Epithelial cell of esophagus (primary cell): ENCODE measurements at places on chromosomes 5 and 9.

GRCh38 chr5:122368510-122369251 lies 56.6 kb downstream of the SNCAIP start:
- no peak for DNase-seq

DNA sequence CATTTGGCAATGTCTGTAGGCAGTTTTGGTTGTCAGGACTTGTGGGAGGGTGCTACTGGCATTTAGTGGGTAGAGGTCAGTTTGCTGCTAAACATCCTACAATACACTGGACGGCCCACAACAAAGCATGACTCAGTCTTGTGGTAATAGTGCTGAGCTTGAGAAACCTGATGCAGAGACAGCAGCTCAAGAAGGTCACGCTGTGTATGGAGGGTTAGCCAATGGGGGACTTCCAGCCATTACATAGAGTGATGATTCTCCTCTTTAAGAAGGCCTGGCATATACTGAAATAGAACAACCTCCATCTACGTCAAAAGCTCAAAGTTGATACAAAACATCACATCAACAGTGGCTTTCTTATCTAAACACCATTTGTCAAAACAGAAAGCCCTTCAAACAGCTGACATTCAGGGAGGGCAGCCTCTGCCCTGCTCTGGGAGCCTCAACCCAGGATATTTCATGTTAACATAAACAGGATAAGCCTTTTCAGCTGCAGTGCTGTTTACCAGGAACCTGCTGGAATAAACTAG lies 143.0 kb downstream of the GPBP1 start:
- DNase-seq = peak; percentile 80

DNA sequence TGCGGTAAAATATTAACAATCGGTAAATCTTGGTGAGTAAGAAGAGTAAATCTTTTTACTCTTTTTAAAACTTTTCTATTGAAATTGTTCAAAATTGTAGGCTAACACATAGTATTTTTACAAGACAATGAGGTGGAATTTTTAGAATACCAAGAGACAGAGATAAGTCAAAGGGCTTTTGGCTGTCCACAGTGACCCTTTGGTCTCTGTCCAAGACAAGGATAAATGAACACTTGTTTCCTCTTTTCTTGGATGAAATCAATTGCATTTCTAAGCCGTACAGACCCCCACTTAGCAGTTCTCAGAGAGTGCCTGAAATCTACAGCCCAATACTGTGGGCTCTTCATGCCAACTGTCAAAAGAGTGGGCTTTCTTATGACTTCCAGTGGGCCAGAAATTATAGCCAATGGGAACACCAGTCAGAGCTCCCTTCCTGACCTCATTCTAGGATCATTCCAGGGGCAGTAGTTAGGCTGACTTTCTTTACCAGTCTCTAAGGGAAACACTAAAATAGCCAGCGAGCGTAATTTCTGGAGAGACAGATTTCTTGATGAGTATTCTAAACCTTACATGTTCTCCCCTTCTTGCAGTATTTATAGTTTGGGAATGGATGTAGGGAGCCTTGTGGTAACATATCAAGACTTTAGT lies 74.1 kb downstream of the GALNT10 start:
- no peak for DNase-seq

GRCh38 chr5:65117525-65117924 lies 348.8 kb downstream of the CWC27 start:
- DNase-seq = no peak

DNA sequence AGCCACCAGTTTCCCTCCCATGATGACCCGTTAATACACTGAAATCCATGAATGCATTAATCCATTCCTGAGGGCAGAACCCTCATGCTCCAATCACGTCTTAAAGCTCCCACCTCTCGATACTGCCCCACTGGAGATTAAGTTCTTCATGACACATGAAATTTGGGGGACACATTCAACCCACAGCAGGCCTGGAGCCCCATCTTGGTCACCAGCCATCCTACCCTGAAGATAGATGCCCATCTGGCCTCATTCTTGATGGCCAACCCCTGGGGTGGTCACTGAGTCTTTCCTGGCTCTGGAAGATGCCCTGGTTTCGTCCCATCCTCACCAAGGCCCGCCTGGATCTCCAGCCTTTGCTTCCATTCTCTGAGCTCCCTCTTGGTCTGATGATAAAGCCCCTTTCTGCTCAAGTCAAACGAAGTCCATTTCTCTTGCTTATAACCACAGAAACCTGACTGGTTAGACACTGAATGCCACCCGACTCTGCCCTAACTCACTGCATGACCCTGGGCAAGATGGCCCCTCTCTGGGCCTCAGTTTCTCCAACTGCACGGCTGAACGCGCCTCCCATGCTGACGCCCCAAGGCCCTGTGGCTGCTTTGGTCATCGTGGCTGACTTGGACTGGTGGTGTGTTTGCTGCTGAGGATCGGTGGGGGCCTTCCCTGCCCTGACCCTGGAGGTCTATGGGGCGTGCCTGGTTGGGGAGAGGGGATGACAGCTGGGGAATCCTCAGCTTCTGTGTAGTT lies 138.4 kb upstream of the IER5L start:
- DNase-seq = no peak

DNA sequence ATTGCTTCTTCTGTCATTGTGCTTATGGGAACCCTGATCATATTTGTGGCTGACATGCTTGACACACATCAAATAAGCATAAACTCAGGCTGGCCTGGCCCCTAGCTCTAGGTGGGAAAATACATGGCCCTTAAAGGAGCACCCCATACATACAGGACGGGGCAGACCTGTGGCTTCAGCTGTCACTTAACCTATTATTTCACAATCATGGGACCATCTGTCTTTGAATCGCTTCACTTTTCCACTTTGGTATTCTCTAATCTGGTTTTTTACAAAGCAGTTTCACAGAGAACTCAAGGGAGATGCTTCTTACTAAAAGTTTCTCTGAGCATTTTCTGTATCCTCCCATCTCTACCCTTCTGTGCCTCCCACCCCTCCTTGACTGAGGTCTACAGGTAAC lies 34.6 kb upstream of the LRRTM2 start:
- DNase-seq = no peak

DNA sequence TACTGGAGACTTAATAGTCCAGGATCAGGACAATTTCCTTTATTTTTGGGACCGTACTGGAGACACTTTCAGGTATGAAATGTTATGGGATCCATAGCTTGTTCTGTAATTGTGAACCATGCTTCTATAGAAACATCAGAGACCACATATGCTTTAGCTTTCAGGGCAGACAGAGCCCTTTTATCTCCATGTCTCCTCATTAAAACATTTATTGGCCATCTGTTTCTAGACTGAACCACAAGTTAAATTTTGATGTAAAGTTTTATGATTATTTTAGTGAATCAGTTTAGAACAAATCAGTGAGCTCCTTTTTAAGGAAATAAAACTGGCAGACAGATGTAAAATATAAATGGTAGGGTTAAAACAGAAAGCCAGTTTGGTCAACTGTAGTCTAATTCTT lies 62.0 kb downstream of the SLC27A6 start:
- no peak for DNase-seq

DNA sequence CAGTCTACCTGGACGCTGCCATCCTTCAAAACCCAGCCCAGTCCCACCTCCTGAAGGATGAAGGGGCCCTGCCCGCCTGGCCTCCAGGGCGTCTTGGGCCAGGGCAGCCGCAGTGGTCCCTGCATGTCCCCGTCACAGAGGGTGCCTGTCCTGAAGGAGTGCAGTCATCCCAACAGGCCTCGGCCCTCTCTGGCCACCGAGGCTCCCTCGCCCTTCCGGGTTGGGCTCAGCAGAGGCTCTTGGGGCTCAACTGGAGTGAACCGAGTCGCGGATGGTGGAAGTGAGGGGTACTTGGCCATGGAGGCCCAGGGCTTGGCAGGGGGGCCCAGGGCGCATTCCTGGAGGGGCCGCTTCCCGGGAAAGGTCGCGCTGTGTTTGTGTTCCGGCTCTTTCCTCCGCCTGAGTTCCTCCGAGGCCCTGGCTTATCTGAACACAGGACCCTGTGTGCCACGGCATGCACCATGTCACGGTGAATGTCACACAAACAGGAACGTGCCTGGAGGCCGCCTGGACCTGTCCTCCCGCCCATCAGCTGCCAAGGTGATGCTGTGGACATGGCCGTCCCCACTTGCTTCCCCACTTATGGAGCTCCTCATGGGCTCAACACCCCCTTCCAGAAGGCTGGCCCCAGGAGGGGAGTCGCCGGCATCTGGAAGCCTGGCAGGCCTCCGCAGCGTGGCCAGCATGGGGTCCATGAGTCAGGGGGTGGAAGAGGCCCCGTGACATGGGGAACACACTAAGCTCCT lies 25.7 kb upstream of the OBP2B start:
- DNase-seq = no peak

DNA sequence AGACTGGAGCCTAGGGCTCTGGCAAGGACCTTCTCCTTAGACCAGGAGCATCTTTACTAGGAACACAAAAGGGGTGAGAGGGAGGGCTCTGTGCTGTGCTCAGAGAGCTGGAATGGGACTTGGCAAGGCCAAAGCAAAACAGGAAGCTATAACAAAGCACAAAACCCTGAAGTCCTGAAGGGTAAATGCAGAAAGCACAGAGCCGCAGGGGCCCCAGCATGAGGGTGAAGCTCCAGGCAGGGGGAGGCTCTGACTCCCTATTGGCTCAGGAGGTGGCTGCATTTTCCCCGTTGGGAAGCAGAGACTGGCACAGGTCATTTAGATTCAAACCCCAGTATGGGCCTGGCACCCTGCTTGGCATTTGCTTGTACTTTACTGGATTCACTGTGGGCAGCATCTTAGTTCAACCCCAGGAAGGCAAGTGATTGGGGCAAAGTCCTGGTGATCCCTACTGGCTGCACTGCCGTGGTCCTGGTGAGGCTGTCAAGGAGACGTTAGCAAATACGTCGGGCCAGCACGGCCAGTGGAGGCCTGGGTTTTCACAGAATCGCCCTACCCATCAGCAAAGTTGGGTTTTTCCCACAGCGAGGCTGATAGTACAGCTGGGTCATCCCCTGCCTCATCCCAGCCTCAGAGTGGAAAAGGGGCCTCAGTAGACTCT lies 46.3 kb downstream of the GGTA1 start:
- DNase-seq = no peak

GRCh38 chr5:5398071-5398470 lies 24.4 kb upstream of the ICE1 start:
- DNase-seq = no peak

- no peak for DNase-seq
Measured at GRCh38 chr5:9362600-9362999, 183.3 kb downstream of the SEMA5A start.

- peak; percentile 52 for DNase-seq
Measured at GRCh38 chr9:2066312-2067273, 51.4 kb downstream of the SMARCA2 start.

DNA sequence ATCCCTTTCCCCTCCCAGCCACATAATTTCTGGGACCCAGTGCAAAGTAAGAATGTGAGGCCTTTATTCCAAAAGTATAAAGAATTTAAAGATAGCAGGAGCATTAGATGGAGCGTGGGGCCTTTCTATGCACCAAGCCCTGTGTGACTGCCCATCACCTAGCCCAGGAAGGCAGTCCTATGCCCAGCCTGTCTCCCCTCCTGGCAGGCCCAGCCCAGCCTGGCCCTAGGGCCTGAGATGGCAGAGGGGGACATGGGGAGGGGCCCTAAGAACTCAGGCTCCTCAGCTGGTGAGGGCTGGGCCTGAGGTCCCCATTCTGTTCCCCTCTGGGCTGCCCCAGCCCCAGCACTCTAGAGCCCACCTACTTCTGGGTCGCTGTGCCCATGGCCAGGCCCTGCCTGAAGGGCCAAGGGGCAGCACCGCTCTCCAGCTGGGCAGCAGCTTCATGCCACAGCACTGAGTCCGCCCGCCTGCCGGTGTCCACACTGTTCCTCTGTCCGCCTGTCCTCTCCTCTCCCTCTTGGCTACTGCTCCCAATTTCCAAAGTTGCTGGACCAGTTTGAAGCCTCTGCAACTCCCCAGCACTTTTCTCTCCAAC lies 995 bp upstream of the SLC23A1 start:
- DNase-seq = no peak

GRCh38 chr5:12258549-12258948 lies 354.3 kb upstream of the CTNND2 start:
- no peak for DNase-seq

GRCh38 chr9:121199921-121200320 lies 1.7 kb downstream of the RAB14 start:
- no peak for DNase-seq

- peak; percentile 22 for DNase-seq
Measured at GRCh38 chr9:93183663-93184431, at the start of gene WNK2. Gene WNK2, plus strand, starts transcription at chr9:93184139. Its CDS starts 791 bp downstream, at chr9:93184930.

DNA sequence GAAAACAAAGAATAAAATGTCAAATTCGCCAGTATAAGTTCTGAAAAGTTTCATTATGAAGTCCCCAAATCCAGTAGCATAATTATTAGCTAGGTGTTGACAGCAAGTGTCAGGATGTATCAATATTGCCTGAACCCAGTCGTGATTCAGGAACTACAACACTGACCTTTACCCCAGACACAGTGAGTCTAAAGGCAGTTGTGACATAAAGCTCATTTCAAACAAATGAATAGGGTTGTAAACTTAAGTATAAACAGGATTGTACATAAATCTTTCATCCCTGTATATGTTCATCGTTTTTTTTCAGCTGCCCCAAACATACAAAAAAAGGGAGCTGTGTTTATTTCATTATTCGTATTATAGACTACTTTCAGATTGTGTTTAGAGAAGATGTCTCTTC lies 385.7 kb downstream of the PLK2 start:
- DNase-seq = no peak

DNA sequence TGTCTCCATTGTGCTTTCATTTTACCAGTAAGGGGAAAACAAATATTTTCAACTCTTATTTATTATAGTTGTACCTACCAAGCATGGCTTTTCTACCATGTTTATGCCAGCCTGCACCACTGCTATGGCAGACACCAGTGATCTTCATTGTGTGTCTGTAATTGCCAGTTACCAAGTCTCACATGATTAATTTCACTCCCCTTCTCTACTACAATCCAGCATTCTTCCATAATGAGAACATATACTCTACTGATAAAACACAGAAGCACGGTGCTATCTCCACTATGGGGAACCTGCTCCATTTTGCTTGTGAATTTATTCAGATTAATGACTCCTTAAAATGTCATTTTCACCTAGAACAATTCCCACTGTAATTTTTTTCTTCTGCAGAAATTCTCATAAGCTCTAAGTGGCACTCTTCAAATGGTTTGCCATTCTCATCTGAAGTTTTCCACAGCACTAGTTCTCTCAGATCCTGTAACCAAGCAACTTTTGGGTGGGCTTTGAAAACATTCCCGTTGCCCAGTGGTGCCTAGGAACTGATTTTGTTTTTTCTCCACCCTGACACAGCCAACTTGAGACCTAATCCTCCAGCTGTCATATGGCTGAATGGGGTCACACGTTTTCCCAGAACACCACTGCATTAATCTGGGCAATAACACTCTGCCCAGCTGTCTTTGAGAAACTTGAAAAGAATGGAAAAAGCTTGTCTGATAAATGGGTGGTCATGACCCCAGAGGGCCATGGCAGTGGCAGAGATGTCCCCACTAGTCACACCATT lies 222.7 kb upstream of the RASEF start:
- no peak for DNase-seq
